ENCODE measurements at places on chromosomes 12 and 14.

DNA sequence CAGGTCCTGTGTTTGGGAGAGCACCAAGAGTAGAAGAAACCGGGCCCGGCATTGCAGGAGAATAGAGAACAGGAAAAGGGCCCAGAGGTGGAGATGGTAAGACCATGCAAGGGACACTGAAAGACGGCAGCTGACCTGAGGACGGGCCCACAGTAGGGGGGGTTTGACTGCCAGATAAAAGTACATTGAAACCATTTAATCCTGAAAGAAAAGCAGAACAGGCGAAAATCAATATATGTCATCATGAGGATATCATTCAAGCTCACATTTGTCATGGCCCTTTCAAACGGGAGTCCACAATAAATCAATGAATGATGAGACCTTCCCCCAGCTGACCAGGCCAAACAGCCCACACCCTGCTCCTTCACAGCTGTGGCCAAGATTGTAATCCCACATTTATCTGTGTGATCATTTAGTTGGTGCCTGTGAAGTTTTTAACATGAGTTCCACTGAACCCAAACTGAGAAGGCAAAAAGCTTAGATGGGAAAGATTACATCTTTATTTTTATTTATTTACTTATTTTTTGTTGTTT, 39.5 kb downstream of the E2F7 start:
- DNase-seq: no peak

- DNase-seq: no peak
These were observed 119.8 kb downstream of the SINHCAF start for GRCh38 chr12:31206038-31206670.

DNA sequence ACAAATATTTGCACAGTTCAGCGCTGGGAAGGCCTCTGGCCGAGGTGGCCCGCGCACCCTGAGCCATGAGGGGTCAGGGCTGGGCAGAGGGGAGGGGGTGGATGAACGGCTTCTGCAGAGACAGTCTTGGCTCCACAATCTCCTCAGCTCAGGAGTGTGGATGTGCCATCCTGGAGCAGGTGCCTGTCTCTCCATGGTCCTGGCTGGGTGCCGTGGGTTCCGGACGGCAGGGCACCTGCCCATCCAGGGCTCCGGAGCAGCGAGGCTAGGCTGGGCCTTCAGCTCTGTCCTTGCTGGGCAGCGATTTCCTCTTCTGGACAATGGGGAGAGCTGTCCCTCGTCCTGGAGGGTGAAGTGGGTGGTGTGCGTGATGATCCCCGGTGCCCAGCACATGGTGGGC, 55.6 kb downstream of the KIF26A start:
- no peak for DNase-seq

GRCh38 chr12:46260124-46260912, 8.5 kb downstream of the SLC38A1 start:
- no peak for DNase-seq

GRCh38 chr14:92480856-92481255, 32.7 kb upstream of the RIN3 start:
- no peak for DNase-seq

- no peak for DNase-seq
These were observed 17.7 kb downstream of the SLC11A2 start for GRCh38 chr12:51008329-51009055.

- DNase-seq: no peak
These were observed 13.0 kb upstream of the RIOX1 start for GRCh38 chr14:73477618-73478266.

- peak; percentile 80 for DNase-seq
These were observed 34.1 kb downstream of the ACADS start for GRCh38 chr12:120759591-120760348.

- DNase-seq: no peak
These were observed 16.1 kb upstream of the TMEM106C start for GRCh38 chr12:47947341-47947740.

- DNase-seq: no peak
These were observed 18.5 kb upstream of the FOXN3 start for GRCh38 chr14:89435492-89435891.

DNA sequence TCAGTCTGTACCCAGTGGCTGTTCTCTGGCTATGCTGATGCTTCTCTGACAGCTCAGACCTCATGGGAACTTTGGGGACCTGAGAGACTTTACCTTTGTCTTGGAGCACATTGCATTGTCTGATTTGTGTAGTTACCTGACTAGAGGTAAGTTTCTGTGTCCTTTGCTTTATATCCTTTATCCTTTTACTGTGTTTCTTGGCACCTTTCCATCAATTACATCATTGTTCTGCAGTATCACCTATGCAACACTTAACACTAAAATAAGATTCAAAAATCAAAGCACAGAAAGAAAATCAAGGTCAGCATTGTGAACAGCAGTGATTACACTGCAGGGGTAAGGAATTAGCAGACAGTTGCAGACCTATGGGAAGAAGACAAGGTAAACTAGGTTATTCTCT, 43.8 kb downstream of the SLC35F4 start:
- no peak for DNase-seq

- DNase-seq: no peak
These were observed 180.7 kb upstream of the SLC38A2 start for GRCh38 chr12:46553266-46553665.

- no peak for DNase-seq
These were observed 19.1 kb upstream of the DHRS7 start for GRCh38 chr14:60184146-60184904.

DNA sequence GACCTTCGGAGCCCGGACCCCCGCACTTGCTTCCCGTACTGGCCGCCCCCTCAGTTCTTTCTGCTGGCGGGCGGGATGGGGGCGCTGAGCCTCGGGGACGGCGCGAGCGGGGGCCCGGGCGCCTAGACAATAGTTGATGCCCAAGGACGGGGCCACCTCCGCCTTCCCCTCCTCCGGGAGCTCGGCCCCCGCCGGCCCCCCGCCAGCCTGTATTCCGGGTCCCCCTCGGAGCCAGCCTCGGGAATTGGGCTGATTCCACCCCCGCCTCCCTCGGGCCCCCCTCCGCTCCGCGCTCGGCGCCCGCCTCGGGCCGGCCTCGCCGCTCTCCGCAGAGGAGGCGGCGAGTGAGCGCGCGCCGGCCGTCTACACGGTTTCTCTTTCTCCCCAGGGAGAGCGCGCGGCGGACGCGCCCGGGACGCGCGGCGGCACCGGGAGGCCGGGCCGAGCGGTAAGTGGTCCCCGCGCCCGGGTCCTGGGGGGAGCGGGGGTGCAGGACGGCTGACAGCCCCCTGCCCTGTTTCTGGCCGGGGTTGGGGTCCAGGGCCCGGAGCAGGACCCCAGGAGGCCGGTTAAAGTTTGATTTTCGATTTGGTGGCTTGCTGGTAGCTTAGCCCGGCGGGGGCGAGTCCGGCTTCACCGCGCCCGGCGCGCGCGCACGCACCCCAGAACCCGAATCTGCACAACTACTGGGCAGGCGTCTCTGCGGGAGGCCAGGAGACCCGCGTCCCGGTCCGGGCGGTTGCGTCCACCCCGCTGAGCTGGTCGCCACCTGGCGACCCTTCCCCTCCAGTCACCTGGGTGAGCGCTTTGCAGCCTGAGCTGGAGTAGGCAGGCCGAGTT, 413.7 kb downstream of the PCNX1 start:
- no peak for DNase-seq

- no peak for DNase-seq
These were observed 20.5 kb downstream of the ACTN1 start for GRCh38 chr14:68958553-68958952.

- DNase-seq: no peak
These were observed 123.7 kb downstream of the SLC25A21 start for GRCh38 chr14:37048666-37049071.

DNA sequence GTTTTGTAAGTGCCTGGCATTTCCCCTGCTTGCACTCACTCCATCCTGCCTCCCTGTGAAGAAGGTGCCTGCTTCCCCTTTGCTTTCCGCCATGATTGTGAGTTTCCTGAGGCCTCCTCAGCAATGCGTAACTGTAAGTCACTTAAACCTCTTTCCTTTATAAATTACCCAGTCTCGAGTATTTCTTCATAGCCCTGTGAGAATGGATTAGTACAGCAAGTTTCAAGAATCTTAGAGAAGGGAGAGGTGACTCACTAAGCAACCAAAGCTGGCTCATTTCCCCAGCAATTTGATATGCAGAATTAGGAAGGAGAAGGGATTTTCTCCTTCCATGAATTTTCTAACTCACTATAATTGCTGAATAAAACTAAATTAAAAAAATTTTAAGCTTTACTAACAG, 251.0 kb upstream of the FOXG1 start:
- DNase-seq: no peak

GRCh38 chr12:1117371-1117770, 126.3 kb downstream of the ERC1 start:
- DNase-seq: no peak

DNA sequence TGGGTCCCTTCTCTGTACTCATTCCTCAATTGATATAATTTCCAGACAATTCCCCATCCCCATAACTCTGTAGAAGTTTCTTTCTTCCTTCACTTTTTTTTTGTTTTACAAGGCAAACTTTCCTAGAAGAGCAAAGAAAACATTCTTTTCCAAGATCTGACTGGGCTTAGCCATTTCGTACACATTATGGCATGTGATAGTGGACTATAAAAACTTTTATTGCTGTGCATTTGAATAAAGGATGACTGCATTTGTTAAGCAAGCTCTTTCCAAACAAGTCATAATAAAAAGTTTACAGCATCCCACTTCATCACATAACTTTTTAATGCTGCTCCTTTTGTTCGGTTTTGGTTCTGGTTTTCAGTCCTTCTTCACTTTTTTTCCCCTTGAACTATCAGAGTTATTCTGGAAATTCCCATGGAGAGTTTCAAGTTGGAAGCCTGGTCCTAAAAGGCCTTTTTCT, 231.0 kb upstream of the HMGA2 start:
- no peak for DNase-seq

DNA sequence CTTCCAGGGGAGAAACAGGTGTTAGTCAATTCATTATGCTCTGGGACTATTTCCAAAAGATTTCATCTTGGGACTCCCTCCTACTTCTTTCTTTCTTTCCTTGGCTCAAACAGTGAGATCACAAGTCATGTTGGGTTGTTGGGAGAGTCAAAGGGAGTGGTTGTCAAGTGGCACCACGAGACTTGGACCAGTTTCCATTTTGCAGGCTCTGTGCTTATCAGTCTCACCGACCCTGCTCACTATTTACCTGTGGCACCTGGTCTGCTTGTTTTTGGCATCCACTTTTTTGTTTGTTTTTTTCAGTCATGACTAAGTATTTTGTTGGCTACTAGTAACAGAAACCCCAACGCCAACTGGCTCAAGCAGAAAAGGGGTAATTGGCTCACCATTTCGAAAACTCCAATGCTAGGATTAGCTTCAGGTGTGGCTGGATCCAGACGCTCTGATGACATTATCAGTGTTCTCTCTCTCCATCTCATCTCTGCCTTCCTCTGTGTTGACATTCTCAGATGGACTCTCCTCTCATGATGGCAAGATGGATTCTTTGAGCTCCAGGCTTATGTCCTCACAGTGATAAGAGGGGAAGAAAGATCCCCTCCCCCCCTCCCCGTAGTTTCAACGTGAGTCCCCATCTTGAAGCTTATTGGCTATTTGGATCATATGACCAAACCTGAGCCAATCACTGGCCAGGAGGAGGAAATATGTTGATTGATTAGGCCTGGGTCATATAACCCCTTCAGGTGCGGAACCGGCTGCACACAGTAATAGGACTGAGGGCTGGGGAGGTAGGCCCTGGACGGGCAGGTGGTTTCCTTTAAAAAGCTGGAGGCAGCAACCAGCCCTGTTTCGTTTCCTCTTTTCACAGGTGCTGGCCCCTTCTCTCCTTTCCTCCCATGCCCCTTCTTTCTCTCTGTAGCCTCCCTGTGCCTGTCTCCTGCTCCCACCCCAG, 84.2 kb downstream of the AACS start:
- DNase-seq: no peak

DNA sequence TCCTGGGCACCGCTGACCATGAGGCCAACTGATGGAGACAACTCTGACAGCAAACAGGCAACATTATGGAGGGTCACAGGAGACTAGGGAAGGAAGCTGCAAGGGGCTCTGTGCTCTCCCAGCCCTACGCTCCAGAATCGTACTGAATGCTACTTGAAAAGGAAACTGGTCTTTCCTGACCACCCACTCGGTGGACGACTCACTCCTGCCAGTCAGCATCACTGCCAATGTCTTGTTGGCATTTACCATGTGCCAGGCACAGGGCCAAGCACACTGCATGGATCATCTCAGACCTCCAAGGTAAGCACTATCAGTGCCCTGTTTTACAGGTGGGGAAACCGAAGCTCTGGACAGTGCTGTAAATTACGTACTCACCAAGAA, 38.0 kb downstream of the CCDC85C start:
- DNase-seq: no peak

DNA sequence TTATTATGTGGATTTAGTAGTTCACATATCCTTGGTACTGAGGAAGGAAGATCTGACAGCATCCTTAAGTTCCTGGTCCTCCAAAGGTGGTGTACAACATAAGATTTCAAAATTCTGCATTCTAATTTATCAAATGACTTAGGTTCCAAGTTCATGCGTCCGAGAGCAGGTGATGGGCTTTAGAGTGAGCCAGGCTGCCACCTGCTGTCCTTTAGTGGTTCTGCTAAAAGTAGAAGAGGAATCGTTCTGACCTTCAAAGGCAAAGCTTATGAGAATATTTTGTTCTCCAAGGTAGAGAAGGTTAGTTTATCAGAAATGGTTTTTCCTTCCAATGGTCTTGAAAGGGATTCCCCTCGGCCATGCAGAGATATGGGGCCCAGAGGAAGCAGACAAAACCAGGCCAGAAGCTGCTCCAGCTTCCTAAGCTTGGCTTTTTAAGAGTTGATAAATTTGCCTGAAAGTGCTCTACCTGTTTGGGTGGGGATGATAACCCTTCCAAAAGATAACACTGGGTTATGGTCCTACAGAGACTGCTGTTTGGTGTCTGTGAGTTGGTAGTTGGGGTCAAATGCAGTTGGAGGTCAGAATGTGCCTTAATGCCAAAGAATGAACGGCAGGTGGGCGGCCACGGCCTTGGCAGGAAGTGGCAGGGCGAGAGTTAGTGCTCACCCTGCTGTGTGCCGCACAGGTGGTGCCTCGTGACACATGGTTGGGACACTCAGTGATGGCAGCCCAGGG, 29.1 kb upstream of the LRTM2 start:
- DNase-seq: no peak

GRCh38 chr12:2284857-2285256, 232.1 kb downstream of the CACNA1C start:
- peak; percentile 19 for DNase-seq

DNA sequence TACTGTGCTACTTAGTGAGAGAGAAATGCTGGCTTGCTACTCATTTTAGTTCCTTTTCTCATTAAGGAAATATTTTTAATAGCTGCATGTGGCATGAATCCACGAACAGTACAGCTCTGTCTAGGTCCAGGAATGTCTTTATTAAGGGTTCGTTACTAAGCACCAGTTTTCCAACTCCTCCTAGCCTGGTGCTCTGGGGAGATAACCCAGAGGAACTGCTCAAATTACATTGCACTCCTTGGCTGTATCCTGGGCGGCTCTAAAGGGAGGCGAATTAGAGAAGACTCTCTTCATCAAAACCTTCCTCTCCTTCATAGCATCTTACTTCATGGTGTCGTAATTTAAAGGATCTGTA, 101.3 kb downstream of the PPM1A start:
- no peak for DNase-seq

- DNase-seq: no peak
These were observed 463.6 kb upstream of the MIS18BP1 start for GRCh38 chr14:45716572-45716971.

GRCh38 chr12:11752403-11753149, 103.1 kb downstream of the ETV6 start:
- DNase-seq: no peak

- DNase-seq: no peak
These were observed 241.4 kb downstream of the ETNK1 start for GRCh38 chr12:22866406-22866805.
